ENCODE measurements at places on chromosomes 1 and 21.

GRCh38 chr1:52424813-52425212 is 20.4 kb downstream of the PRPF38A start:
- DNase-seq, result no peak

DNA sequence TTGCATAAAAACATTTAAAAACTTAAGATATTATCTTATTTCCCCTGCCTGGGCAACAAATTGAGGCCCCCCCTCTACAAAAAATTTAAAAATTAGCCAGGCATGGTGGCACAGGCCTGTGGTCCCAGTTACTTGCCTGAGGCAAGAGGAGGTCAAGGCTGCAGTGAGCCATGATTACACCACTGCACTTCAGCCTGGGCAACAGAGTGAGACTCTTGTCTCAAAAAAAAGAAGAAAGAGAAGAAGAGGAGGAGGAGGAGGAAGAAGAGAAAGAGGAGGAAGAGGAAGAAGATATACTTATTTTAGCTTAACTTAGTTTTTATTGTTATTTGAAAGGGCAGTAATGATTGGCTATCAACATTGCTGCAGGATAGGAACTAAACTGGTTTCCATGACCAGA is 73.8 kb upstream of the IPO9 start:
- no peak for DNase-seq

DNA sequence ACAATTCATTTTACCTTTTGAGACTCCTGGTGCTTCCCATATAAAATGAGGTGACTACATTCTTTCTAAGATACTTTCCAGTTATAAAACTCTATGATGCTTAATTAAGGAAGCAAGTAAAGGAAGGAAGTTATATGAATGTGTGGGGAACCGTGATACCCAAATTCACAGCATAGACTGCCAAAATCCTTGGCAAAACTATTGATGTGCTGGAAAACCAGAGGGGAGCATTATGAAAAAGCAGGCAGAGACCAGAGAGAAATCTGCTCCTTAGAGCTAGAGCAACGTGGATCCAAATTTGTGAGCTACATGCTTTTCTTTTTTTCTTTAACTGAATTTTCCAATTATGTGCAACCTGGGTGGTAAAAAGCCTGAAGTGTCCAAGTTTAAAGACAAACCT is 201.4 kb upstream of the USP25 start:
- no peak for DNase-seq

- no peak for DNase-seq
Measured at GRCh38 chr1:82452096-82452495, 651.4 kb downstream of the ADGRL2 start.

- DNase-seq, result no peak
Measured at GRCh38 chr21:37828991-37829390, 87.3 kb downstream of the KCNJ6 start.

All from esophagus squamous epithelium (tissue), 5 donors.